ENCODE measurements at places on chromosomes 1 and 21. TPM values are rescaled to one million over a fixed set of nuclear protein-coding genes. Genes with fewer than 3 reads are reported as not detected.
A peak's percentile ranks its signal among the peaks of the same experiment; 100 is the strongest.

GRCh38 chr1:205064301-205064700 is 20.0 kb downstream of the TMEM81 start:
- no peak for ATAC-seq

DNA sequence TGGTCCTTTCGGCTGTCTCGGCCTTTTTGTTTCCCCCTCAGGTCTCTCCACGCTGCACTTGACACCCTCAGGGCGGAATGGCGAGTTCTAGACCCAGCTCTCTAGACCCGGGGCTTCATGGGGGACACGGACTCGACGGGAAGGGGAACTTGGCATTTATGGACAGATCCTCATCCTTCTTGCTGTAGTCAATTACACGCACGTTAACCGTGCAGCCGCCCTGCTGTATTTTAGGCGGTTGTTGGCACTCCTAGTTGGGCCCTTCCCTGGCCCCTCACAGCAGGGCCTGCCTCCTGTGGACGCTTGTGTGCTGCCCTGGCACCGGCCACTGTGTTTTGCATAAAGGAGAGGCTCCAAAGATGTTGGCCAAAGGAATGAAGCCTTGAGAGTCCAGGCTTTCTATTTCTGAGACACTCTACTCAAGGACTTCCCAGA is 558 bp upstream of the BTG3 start:
- ATAC-seq, result no peak

GRCh38 chr21:35333831-35334618 is 284.9 kb upstream of the RUNX1 start:
- ATAC-seq, result no peak

GRCh38 chr1:223250632-223251015 is 107.6 kb upstream of the TLR5 start:
- no peak for ATAC-seq

DNA sequence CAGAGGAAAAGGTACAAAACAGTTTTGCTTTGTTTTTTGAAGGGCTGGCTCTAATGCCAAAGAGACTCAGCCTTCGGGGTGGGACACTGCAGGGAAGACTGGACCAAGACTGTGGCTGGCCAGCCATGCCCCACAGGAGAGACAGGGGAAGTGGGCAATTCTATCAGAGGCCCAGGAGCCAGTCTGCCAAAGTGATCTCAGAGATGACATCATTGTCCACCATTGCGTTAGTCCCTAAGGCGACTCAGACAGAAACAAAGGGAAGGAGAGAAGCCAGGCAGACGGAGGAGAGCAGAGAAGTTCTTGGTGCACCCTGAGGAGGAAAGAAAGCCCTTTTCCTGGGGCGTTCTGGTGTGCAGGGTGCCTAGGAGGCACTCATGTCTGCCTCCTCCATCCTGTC is 26.4 kb downstream of the OPTC start:
- ATAC-seq, result no peak

GRCh38 chr21:14869984-14870852 is 194.6 kb downstream of the NRIP1 start:
- ATAC-seq, result no peak

- no peak for ATAC-seq
These were observed 44.8 kb downstream of the UCHL5 start for GRCh38 chr1:193014400-193014799.

DNA sequence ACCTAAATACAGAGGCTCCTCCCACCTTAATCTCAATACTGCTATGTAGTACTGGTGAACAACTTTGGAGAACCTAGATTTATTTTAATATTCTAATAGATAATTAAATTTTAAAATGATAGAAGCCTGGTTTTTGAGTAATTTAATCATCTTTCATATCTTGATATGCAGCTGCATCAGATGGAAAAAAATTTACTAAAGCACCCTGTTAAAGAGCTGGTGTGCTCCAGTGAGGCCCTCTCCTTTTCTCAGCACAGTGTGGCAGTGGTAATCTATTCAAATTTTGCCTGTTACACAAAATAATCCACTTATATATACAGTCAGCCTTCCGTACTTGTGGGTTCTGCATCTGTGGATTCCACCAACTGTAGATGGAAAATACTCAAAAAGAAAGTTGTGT is 82.8 kb downstream of the LRRC8C start:
- no peak for ATAC-seq

DNA sequence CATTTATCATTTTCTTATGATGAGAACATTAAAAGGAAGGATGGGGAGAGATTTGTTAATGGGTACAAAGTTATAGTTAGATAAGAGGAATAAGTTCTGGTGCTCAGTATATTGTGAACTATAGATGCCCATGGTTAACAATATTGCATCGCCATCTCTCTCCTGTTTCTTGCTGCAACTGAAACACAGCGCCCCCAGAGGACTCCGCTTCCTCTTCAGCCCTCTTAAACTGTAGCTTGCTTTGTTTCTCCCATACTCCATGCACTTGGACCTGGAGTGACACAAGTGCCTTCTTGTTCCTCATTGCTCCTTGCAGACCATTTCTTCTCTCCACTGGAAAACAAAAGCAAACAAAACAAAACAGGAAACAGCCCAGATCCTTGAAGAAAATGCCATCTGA is 70.1 kb upstream of the NTPCR start:
- no peak for ATAC-seq

- peak; percentile 34 for ATAC-seq
These were observed 13.7 kb downstream of the LRRC8B start for GRCh38 chr1:89538361-89538760.

DNA sequence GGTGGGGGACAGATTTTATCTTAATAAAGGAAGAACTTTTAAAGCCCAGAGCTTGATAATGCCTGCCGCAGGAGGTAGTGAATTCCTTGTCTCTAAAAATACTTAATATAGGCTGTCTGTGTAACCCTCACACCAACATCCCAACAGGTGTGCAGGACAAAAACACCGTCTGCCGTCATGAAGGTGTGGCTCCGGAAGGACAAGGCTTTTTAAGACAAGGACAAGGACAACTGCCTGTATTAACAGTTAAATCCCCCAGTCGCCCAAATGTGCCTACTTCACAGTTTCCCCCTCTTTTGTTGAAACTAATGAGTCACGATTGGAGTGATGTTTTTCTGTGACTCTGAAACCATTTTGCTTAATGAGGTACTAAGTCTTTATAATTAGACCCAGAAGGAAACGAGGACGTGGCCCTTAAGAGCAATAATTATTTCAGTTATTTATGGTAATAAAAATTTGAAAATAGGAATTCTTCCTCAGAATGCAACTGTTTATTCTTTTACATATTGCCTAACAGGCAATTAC is 27.3 kb upstream of the SPATA6 start:
- no peak for ATAC-seq

DNA sequence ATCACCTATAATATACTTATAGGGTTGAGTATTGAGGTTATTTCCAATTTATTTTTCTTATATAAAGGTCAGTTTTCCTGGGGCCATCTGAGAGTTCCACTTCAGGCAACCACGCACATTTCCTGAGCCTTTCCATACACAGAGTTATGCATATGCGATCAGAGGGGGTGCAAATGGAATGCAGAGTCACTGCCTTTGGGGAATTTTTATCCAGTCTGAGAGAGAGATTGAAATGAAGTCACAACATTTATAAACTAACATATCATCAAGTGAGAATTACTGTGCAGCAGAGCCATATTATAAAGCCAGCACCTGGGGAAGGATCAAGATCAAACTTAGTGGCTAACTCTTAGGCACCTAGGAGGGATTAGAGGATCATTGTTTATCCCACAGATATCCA is 299.9 kb upstream of the PLXNA2 start:
- ATAC-seq, result no peak

- no peak for ATAC-seq
These were observed 236.1 kb downstream of the C1orf94 start for GRCh38 chr1:34412598-34413370.

DNA sequence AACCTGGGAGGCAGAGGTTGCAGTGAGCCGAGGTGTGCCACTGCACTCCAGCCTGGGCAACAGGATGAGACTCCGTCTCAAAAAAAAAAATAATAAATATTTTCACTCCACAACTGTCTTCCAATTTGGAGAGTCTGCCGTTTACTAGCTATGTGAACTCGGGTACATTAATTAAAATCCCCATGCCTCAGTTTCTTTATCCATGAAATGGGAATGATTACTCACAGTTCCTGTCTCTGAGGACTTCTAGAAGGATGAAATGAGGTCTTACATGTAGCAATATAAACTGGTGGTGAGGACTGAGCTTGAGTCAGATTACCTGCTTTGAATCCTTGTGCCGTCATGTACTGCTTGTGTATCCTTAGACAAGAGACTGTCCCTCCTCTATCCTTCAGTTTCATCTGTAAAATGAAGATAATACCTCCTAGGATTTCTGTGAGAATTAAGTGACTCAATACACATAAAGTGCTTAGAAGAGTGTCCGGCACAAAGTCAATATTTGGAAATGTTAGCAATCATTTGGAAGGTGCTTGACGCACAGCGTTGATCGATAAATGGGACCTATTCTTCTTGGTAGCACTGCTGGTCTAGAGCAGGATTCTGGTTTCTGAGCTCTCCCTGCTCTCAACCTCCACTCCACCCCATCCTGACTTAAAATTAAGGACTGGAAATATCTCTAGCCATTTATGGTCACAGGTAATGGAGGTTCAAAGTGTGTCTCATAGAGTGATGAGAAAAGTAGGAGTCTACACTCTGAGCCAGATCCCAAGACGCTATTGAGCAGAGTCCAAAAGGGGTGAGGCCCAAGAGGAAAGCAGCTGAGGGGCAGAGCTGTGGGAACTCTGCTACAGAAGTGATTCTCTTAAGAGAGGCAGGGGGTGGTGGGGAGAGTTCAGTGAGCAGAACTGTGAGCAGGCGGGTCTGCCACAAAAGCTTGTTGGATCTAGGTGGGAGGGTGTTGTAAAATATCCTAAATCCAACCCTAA is 11.6 kb upstream of the DDI2 start:
- no peak for ATAC-seq

GRCh38 chr21:32878661-32879060 is 107.1 kb upstream of the PAXBP1 start:
- no peak for ATAC-seq

- no peak for ATAC-seq
These were observed 1331.7 kb downstream of the MRPL39 start for GRCh38 chr21:24275616-24276015.

DNA sequence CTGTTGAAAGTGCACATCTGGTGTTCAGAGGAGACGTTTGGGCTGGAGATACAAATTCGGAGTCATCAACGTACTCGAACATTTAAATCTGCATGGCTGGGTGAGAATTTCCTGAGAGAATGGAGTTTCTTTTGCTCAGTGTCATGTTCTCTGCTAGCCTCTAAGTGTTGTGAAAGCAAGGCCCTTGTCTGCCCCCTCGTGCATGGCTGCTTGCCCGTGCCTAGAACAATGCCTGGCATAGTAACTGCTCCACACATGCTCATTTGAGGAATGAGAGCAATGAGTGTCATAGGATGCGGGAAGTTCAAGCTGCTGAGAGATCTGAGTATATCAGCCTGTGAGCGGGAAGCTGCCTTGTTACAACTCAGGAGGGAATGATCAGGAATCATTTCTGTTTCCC is 171.1 kb upstream of the CSF3R start:
- ATAC-seq, result no peak

DNA sequence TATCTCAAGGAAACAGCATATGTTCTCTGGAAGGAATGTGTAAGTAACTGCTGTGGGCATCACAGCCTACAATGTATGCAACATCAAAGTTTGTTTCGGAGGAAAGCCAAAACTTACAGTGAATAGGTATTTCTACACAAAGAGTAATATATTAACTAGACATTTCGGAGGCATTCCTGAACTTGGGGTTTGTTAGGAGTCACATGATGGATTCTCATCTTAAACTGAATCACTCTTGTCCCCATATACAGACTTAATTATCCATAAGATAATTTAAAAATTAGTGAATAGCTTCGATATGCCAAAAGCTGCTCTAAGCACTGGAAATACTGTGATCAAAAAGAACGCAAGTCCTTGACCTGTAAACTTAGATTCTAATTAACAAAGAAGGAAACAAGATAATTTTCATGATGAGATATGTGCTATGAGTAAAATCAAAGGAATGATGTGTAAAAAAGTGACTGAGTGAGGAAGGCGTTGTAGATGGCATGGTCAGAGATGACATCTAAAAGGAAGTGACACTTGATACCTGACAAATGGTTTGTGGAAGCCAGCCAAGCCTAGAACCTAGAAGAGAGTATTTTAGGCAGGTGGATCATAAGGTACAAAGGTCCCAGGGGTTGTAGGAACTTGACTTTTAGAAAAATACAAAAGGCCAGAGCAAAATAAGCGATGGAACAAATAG is 273.1 kb downstream of the MRPL39 start:
- ATAC-seq, result no peak

- no peak for ATAC-seq
These were observed 5.5 kb upstream of the MTMR11 start for GRCh38 chr1:149942207-149942606.

- no peak for ATAC-seq
These were observed 13.6 kb upstream of the FAM3B start for GRCh38 chr21:41302976-41303375.

GRCh38 chr21:45291613-45292398 is 4.1 kb upstream of the POFUT2 start:
- ATAC-seq, result no peak

DNA sequence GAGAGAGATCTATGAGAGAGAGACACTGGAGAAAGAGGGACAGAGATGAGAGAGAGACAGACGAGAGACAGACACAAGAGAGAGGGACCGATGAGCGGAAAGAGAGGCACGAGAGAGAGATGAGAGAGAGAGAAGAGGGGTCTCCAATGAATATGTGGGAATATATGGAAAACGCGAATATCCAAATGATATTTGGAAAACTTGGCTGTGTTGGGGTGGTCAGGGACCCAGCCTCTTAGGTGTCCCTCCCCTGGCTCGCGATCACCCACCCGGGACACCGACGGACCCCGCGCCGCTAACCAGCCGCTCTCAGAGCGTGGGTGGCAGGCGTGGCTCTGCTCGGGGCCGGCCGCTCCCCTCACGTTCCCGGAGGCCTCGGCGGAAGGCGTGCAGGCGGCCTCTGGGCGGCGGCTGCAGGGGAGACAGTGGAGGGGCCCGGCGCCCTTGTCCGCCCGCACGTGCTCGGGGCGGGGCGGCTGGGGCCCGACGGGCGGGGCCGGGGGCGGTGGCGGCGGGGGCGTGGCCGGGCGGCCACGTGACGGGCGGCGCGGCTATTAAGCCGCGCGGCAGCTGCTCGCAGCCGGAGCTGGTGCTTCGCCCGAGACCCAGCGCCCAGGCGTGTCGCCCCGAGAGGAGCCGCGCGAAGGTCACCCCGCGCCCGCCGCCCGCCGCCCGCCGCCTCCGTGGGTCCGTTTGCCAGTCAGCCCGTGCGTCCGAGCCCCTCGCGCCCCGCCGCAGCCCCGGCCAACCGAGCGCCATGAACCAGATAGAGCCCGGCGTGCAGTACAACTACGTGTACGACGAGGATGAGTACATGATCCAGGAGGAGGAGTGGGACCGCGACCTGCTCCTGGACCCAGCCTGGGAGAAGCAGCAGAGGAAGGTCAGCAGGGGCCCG is at the start of gene ACTN2:
ACTN2 (plus strand) TSS at position 583 of the 898 bp plus-strand sequence; CDS start at position 758, 175 bp downstream.
- peak; percentile 75 for ATAC-seq

Gene HFM1
- total RNA-seq, result not detected

Gene CDC7
- 24.4 TPM for total RNA-seq

Gene OPRD1
- not detected for total RNA-seq

Gene FAM131C
- total RNA-seq, result 0.24 TPM

Gene LCE6A
- total RNA-seq, result not detected

Gene RIMS3
- total RNA-seq, result 4.2 TPM

Gene CFHR2
- not detected for total RNA-seq
